ENCODE measurements at places on chromosomes 12 and 14.

- DNase-seq, result no peak
Observed at GRCh38 chr12:28507867-28508266, 317.6 kb downstream of the CCDC91 start.

- DNase-seq, result no peak
Observed at GRCh38 chr14:21634840-21635239, at the start of gene OR10G2. TSS of gene OR10G2 (minus strand) at chr14:21634940. CDS start at chr14:21634842, 98 bp downstream.

GRCh38 chr14:26190646-26191045, 407.2 kb downstream of the NOVA1 start:
- no peak for DNase-seq

- no peak for DNase-seq
Observed at GRCh38 chr12:74285773-74286172, 251.9 kb upstream of the ATXN7L3B start.

DNA sequence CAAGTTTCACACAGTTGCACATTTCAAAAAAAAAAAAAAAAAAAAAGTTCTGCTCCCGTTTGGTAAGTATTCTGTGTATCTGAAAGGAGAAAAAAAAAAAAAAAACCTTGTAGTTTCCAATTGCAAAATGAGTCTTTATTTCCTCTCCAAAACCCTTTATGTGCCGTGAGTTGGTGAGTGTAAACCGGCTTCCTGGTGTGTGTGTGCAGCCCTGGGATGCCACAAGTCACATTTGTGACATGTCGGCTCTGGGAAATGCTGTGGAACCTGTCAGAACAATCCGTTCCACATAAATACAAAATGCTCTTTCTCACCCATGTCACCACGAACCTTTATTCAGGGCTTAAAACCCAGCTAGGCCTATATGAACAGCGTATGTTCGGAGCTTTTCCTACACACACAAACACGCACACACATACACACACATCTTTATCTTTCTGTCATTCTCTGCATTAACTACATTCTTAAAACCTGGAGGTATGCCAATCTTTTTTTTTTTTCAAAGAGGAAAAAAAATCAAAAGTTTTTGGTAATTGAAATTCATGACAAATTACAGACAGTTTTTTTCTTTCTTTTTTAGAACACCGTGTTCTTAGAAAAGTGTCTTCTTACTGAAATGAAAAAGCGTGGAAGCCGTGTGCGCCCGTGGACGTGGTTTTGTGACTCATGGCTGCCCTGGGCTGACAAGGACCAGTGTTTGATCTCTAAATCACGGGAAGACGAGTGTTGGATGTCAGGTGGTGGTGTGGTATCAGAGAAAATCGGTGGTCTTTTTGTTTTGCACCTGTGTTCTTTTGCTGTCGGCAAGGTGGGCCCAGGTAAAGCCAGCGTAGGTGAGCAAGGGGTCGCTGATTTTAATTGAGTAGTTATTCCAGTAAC, 612.0 kb downstream of the VRK1 start:
- DNase-seq, result no peak

DNA sequence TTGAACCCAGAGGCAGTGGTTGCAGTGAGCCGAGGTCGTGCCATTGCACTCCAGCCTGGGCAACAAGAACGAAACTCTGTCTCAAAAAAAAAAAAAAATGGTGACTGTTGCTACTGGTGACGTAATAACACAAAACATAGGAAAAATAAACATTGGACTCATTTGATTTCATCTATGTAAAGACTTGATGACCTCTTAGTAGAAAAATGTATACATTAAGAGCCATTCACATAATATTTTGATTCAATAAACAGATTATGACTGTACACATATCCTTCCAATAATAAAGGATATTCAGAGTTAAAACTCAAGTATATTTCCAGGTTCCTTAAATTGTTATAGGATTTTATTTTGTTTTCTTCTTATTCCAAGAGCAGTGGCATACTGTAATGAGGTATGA, 65.7 kb upstream of the AEBP2 start:
- DNase-seq, result no peak

DNA sequence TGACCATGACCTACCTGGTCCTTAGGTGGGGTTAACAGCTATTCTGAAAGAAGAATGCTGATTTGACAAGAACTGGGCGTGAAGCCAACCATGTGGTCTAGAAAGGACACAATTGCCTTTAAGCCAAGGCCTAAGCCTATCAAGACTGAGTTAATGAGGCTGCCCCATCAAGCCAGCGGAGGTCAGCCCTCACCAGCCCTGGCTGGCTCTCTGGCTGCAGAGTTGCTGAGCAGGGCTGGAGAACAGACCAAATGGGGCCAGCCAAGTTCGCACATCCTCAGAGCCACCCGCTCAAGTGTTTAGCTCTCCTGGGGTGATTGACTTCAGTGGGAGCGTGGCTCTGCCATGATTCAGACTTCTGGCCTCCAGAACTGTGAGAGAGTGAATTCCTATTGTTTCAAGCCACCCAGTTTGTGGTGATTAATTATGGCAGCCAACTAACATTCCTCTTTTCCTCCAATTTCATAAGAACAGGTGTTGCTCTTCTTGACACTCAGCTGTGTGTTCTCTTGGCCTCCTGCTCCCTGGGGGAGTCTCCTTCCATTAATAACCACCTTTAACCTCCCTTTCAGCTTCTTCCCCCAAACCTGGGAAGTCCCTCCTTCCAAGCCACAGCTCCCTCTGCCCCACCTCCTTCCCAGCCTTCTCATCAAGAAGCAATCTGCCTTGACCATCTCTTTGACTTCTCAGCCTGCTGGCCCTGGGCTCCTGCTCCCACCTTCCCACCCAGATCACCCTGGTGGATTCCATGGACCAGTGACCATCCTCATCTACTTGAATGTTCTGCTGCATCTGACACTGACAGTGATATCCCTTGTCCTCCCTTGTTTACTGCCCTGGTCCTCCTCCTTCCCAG, 5.3 kb upstream of the SERPINA5 start:
- DNase-seq, result no peak

- no peak for DNase-seq
Observed at GRCh38 chr14:64509036-64509435, 4.5 kb downstream of the ZBTB1 start.

DNA sequence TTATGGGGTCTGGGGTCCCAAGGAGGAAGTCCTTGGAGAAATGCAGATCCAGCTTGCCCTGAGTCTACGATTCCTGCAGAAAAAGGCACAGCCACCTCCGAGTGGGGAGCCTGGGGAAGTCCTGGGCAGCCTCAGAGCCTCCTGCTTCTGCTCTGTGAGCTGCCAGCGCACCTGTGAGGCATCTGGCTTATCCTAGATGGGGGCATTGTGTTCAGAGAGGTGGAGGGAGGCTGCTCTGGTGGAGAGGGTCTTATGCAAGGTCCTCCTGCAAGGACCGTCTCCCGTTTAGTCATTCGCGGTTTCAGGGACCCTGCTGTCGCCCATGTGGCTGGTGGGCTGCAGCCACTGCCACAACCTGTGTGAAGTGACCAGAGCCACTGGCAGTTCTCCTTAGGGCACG, 53.0 kb upstream of the PRMT8 start:
- DNase-seq, result no peak

GRCh38 chr14:104467236-104467635, 112.3 kb upstream of the C14orf180 start:
- no peak for DNase-seq

DNA sequence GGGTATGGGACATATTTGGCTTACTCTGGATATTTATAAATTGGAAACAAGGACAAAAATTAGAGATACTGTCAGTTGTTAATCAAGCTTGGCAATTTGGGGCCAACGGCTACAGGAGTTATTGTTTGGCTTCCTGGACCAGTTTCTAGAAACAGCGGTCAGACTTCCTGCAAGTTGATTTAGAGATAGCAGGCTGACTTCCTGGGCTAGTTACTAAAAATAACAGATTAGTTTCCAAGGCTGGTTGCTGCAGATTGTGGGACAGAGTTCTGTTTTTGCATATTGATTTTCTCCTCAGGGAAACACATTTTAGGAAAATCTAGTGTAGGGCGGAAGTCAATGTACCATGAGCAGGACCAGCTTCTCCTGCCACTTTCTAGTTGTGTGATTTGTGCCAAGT, 144.0 kb upstream of the TMPO start:
- no peak for DNase-seq

- DNase-seq, result no peak
Observed at GRCh38 chr12:3723916-3724805, 28.7 kb downstream of the CRACR2A start.

GRCh38 chr14:99268810-99269707, 2.9 kb downstream of the BCL11B start:
- DNase-seq, result no peak

- DNase-seq, result no peak
Observed at GRCh38 chr14:88346048-88346639, 23.1 kb upstream of the KCNK10 start.

DNA sequence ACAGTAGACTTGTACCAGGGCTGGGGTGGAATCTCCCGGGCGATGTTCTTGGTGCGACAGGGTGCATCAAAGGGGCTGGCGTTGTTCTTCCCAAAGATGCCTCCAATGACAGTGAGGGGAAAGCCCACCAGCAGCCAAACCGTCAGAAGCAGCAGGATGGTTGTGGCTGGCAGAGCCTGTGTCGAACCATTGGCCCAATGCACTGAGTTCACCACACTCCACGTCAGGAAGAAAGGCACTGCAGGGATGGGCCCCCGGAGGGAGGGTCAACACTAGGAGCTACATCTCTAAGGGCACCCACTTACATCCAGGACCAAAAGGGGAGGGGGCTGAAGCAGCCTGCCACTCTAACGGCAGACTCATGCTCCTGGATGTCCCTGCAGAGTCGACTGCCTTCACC, 1.8 kb upstream of the IPO4 start:
- DNase-seq, result no peak

GRCh38 chr12:2547273-2548044, 247.3 kb upstream of the FKBP4 start:
- no peak for DNase-seq

DNA sequence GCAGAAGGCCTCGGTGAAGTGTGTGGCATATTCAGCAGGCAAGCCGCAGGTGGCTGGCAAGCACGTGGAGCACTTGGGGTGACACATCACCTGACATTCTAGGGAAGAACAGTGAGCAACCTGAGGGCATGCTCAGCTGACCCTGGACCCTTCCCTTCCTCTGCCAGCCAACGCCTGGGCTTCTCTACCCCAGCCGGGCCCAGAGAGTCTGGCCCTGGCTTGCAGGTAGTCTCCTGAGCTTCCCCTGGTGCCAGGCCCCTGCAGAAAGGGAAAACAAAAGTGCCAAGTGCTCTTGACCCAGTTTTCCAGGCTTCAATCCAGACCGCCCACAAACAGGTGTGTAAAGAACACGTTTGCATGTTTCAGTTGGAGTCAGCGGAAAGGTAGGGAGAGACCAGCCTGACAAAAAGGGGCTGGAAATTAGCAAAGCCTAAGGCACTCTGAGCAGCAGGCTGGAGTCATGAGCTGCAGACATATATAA, 45.7 kb downstream of the PRKAB1 start:
- no peak for DNase-seq

- no peak for DNase-seq
Observed at GRCh38 chr12:8475508-8476203, 19.9 kb downstream of the CLEC6A start.

GRCh38 chr14:54535126-54535525, 25.4 kb downstream of the CGRRF1 start:
- peak; percentile 1 for DNase-seq

GRCh38 chr12:47808050-47808449, 11.7 kb downstream of the HDAC7 start:
- DNase-seq, result no peak

DNA sequence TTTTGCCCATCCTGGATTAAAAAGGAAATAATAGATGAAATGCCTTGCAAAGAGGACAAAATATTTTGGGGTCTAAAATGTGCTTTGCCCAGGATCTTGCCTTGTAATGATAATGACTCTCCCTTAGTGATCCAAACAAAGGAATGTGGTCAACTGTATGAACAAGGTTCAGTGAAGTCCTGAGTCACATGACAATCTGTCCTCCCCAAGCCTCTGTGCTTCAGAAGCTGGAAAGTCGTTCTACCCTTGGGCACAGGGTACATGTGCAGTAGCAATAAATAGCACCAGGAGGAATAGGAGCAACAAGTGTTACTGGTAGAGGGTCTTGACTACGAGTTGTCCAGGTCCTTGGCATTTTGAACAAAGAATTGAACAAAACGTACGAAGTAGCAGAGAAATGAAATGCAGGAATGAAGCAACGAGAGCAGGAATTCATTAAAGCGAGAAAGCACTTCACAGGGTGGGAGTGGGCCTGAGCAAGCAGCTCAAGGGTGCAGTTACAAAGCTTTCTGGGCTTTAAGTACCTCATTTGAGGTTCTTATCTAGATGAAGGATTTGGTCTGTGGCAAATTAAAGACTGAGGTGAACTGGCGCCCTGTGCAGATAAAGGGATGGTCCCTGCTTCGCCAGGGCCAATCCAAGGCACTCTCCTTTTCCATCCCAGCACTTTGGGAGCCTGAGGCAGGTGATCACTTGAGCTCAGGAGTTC, 65.8 kb downstream of the RESF1 start:
- DNase-seq, result no peak

GRCh38 chr14:68547305-68548193, 245.3 kb downstream of the ZFP36L1 start:
- DNase-seq, result no peak

- no peak for DNase-seq
Observed at GRCh38 chr14:72686101-72686500, 207.8 kb downstream of the DPF3 start.

DNA sequence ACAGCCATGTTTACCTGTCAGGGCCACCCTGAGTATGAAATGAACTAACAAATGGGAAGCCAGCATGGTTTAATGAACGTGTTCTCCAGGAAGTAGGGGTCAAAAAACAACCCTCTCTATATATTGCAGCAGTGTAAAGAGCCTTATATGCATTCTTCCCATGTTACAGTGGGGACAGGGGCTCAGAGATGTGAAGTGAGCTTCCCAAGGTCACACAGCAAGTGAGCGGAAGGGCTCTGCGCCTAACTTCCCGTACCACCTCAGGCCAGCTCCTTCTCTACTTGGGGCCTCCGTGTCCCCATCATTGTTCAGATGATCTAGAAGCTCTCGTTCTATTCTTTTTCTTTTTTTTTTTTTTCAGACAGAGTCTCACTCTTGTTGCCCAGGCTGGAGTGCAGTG, 105.1 kb upstream of the MAP1LC3B2 start:
- DNase-seq, result no peak

- peak; percentile 54 for DNase-seq
Observed at GRCh38 chr12:120468821-120469449, 613 bp downstream of the SRSF9 start.

DNA sequence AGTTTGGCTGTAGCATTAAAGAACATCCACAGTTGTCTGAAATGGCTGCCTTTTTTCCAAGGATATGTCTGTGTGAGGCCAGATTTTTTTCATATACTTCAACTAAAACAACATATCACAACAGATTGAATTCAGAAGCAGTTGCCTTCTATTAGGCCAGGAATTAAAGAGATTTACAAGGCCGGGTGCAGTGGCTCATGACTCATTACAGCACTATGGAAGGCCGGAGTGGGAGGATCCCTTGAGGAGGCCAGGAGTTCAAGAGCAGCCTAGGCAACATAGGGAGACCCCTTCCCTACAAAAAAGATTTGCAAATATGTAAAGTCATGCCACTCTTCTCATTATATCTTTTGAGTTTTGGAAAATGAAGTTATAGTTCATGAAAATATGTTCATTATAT, 108.6 kb downstream of the KTN1 start:
- DNase-seq, result no peak

DNA sequence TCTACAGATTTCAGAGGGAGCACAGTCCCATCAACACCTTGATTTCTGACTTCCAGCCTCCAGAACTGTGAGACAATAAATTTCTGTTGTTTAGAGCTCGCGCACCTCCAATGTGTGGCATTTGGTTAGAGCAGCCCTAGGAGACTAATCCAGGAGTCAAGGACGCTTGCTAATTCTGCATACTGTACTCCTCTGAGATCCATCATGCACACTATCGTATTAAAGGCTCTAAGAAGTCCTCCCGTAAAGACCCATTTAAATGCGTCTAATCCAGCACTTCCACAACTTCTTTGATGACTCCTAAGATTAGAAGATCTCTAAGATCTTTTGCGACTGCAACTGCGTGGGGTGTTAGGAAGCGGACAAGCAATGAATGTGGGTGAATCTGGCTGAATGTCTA, 30.4 kb downstream of the MAP1LC3B2 start:
- DNase-seq, result no peak

Measured in muscle of arm (tissue), 14 donors.